ENCODE measurements at places on chromosomes 6 and 20.
A peak's percentile ranks its signal among the peaks of the same experiment; 100 is the strongest.

- no peak overlapping the region for H3K27ac ChIP-seq
- H3K4me1 ChIP-seq, result peaks cover 13% of the 10 kb centered on the region
- DNase-seq, result no peak
- H3K27me3 ChIP-seq, result no peaks in the 10 kb centered on the region
- no peaks in the 10 kb centered on the region for H3K36me3 ChIP-seq
- no peak overlapping the region for H3K4me3 ChIP-seq
These were observed 45.6 kb upstream of the ESR1 start for GRCh38 chr6:151761851-151762250.

DNA sequence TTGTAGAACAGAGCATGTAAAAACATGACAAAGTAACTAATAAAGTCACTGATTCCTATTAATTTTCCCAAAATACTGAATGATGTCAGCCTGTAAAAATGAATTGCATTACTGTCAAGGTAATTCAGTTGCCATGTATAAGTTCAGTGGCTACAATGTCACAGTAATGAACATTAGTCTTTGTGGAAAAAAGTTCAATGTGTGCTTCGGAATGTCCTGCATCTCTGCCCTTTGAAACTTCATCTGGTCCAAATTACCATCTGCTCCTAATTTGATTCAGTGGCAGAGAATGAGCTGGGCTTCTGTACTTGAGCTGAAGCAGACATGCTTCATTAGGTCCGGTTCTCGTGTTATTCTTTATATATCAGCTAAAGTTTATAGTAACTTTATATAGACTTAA is 567.4 kb downstream of the COL12A1 start:
- no peaks in the 10 kb centered on the region for H3K36me3 ChIP-seq
- peaks cover 4% of the 10 kb centered on the region for H3K4me1 ChIP-seq
- H3K27ac ChIP-seq, result no peak overlapping the region
- no peak for DNase-seq

- DNase-seq, result no peak
- H3K27me3 ChIP-seq, result no peaks in the 10 kb centered on the region
- H3K4me3 ChIP-seq, result peak overlapping the region; percentile 11
- peaks cover 12% of the 10 kb centered on the region for H3K4me1 ChIP-seq
- H3K36me3 ChIP-seq, result peaks cover 62% of the 10 kb centered on the region
These were observed 86.7 kb upstream of the EMILIN3 start for GRCh38 chr20:41453010-41453950.

DNA sequence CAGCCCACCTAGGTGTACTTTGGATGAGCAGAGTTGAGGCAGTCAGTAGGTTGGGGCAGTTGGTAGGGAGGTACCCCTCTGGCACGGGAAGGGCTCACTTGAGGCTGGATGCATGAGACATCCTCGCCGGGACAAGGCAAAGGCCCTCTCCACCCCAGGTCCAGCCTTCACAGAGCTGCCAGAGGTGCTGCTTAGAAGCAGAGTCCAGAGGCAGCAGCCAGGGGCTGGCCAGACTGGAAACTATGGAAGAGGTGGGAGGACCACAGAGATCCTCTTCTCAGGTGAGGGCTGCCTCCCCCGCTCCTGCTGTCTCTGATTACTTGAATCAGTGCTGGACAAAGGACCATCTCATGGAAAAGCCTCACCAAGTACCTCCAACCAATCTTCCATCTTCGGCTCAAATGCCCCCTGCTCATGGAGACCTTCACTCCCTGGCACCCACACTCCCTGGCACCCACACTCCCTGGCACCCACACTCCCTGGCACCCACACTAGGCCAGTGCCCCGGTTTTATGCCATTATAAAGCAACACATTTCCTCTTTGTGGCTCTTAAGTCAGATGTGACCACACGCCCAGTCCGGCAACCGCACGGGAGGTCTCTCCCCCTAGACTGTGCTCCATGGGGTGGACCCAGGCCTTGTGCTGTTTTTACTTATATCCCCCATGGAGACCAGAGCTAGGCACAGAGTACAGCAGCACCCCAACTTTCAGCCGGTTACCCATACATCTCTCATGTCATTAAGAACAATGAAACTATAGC is 100.1 kb downstream of the YTHDF1 start:
- peaks cover 18% of the 10 kb centered on the region for H3K27me3 ChIP-seq
- no peak for DNase-seq
- H3K4me1 ChIP-seq, result no peaks in the 10 kb centered on the region
- H3K27ac ChIP-seq, result no peak overlapping the region
- no peaks in the 10 kb centered on the region for H3K36me3 ChIP-seq
- H3K4me3 ChIP-seq, result peak overlapping the region; percentile 47

DNA sequence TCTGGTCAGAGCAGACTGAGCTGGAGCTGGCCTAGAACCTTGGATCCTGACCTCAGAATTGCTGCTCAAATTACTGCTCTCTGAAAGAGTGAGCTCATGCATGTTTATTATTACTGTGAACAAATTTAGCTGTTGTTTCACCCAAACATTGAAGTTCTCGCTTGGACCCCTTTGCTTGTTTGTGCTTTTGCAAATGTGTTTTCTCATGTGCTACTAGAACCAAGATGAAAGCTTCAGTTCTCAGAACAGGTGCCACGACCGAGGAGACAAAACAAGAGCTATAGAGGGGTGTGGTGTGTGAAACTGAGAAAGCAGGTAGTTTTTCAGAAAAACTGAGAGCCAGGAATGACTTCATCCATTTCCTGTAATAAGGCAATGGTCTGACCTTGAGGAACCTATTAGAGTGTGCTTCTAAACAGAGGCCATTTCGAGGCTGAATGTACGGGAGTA is 50.0 kb upstream of the ESR1 start:
- no peaks in the 10 kb centered on the region for H3K36me3 ChIP-seq
- no peak for DNase-seq
- no peak overlapping the region for H3K27ac ChIP-seq
- H3K4me1 ChIP-seq, result peaks cover 3% of the 10 kb centered on the region
- no peak overlapping the region for H3K4me3 ChIP-seq
- H3K27me3 ChIP-seq, result no peaks in the 10 kb centered on the region

GRCh38 chr6:81748994-81749393 is 3.5 kb downstream of the TENT5A start:
- H3K4me3 ChIP-seq, result no peak overlapping the region
- H3K36me3 ChIP-seq, result no peaks in the 10 kb centered on the region
- peaks cover 15% of the 10 kb centered on the region for H3K4me1 ChIP-seq
- H3K27me3 ChIP-seq, result peaks cover 11% of the 10 kb centered on the region
- no peak for DNase-seq
- no peak overlapping the region for H3K27ac ChIP-seq

DNA sequence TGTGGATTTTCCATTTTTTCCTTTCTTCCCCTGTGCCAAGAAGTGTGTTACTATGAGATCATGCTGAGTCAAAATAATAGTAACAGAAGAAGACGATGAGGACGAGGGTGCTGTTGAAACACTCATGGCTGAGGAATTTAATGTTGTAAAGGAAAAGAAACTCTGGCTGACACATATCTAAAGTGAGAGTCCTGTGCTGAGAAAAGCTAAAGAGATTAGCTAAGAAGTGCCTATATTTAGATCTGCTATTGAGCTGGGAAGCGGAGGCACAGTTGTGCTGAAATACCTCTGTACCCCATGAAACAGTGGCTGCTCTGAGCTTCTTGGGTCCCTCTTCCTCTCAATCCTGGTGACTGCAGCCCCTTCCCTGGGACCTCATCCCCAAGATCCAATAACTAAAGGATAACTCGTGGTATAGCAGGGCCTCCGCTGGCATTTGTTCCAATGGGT is 1.1 kb upstream of the SYTL3 start:
- no peak overlapping the region for H3K27ac ChIP-seq
- H3K4me1 ChIP-seq, result peaks cover 8% of the 10 kb centered on the region
- H3K4me3 ChIP-seq, result no peak overlapping the region
- DNase-seq, result no peak

GRCh38 chr20:6566821-6567220 is 200.7 kb upstream of the BMP2 start:
- no peaks in the 10 kb centered on the region for H3K36me3 ChIP-seq
- H3K27ac ChIP-seq, result no peak overlapping the region
- DNase-seq, result no peak
- no peak overlapping the region for H3K4me3 ChIP-seq
